ENCODE measurements at places on chromosomes 6 and 20.
A peak's percentile ranks its signal among the peaks of the same experiment; 100 is the strongest.

- ATAC-seq: no peak
These were observed 24.0 kb downstream of the HBS1L start for GRCh38 chr6:135030532-135031178.

GRCh38 chr6:42368181-42368580 is 83.5 kb downstream of the TRERF1 start:
- no peak for ATAC-seq

GRCh38 chr20:8250539-8251200 is 118.6 kb downstream of the PLCB1 start:
- no peak for ATAC-seq

- ATAC-seq: no peak
These were observed 40.3 kb upstream of the XRN2 start for GRCh38 chr20:21262812-21263211.

- no peak for ATAC-seq
These were observed 64.0 kb upstream of the TFB1M start for GRCh38 chr6:155378276-155378675.

DNA sequence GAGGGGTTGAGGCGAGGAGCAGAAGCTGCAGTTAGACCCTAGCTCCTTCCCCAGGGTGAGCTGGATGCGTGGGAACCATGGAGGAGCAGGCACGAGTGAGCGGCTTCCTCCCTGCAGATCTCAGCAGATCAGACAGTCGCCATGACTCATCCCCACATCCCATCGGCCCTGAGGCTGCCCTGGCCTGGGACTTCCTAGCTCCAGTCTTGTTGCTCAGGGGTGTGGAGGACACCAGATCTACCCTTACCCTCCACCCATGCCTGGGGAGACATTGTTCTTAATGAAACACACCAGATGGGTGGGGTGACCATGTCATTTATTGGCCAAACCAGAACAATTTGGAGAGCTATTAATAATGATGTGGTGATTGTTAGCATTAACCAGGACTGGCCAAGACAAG is 36.3 kb upstream of the TGM2 start:
- ATAC-seq: peak; percentile 50

GRCh38 chr6:158121335-158121734 is 46.7 kb downstream of the SERAC1 start:
- ATAC-seq: no peak

- ATAC-seq: no peak
These were observed 198.7 kb upstream of the CEP162 start for GRCh38 chr6:84425971-84426705.

DNA sequence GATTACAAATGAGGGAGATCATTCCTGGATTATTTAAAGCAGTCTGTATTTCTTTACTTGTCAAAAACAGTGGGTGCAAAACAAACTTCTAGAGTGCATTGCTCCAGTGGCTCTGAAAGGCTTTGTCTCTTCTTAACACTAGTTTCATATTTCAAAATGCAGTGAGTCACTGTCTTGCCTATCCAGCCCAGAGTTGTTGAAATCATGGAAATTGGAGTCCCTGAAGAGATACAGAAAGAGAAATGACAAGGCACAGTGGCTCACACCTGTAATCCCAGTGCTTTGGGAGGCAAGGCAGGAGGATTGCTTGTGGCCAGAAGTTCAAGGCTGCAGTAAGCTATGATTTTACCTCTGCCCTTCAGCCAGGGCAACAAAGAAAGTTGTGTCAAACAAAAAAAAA is 11.3 kb downstream of the SLC2A12 start:
- peak; percentile 94 for ATAC-seq

DNA sequence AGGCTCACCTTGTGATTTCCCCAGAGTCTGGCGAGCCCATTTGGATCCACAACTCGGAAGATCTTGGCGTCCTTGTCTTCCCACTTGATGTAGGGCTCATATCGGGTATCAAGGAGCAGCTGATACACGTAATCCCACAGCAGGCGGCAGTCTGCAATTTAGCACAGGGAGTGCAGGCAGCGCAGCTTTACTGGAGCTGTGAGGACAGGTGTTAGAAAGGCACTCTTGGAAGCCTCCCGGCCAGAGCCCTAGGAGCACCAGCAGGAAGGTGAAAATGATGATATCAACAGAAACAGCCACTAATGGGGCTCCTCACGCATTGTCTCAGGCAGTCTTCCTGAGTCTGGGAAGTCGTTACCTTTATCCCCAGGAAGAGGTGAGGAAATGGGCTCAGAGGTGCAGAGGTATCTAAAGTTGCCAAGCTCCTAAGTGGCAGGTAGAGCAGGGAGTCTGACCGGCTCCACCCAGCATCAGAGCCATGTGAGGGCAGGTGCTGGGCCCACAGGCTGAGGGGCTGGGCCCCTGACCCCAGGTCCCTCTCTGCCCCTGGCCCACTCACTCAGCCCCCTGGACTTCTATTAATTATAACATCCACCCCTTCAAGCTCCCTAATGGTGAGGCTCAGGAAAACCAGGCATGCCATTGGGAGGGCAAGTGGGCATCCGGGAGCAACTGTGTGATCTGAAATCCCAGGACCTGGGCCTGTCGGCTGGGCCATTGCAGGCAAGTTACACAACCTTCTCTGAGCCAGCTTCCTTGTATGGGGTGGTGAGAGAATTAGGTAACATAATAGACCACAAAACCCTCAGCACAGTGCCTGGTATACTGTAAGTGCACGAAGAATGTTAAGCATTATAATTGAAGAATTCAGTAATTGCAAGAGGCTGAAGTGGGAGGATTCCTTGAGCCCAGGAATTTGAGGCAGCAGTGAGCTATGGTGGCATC is 18.3 kb downstream of the ETV7 start:
- peak; percentile 41 for ATAC-seq

DNA sequence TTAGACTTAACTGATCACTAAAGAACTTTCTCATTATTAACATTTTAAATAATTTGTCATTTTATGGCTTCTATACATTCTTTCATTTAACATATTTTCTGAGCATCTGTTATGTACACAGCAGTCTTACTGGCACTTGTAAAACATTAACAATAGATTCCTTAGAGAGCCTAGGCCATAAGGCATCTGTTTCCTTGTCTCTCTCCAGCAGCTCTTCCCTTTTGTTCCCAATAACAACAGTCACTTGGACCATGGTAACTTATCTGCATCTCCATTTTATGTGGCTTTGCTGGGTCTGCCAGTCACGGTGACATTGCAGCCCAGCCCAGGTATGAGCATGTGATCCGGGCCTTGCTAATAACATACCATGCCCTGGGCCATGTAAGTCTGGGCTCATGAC is 11.7 kb upstream of the TASP1 start:
- no peak for ATAC-seq

GRCh38 chr6:75931011-75931680 is 141.3 kb downstream of the IMPG1 start:
- ATAC-seq: no peak

DNA sequence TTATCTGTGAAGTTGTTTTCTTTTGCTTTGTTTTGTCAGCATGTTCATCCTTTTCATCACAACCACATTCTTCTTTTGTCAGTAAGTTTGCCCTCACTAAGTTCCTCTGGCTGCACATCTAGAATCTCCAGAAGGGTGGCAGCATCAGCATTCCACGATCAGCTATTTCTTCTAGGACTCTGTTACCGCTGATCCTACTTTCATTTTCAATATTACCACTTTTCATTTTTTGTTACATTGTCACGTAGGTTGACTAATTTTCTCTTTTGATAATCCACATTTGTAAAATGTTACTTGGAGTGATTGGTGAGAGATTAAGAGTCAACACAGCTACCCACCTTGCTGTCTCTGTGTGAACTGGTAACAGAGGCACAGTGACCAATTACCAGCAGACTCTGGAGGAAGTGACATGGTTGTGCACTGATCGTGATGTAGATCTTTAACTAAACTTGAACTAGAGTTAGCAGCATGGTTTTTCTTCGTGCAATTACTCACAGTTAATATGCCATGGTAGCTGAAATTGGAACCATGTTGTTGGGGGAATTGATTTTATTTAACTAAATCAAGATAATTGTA is 307.9 kb upstream of the SLC35B3 start:
- ATAC-seq: peak; percentile 37

- ATAC-seq: no peak
These were observed 93.6 kb downstream of the STXBP5 start for GRCh38 chr6:147297663-147298316.

DNA sequence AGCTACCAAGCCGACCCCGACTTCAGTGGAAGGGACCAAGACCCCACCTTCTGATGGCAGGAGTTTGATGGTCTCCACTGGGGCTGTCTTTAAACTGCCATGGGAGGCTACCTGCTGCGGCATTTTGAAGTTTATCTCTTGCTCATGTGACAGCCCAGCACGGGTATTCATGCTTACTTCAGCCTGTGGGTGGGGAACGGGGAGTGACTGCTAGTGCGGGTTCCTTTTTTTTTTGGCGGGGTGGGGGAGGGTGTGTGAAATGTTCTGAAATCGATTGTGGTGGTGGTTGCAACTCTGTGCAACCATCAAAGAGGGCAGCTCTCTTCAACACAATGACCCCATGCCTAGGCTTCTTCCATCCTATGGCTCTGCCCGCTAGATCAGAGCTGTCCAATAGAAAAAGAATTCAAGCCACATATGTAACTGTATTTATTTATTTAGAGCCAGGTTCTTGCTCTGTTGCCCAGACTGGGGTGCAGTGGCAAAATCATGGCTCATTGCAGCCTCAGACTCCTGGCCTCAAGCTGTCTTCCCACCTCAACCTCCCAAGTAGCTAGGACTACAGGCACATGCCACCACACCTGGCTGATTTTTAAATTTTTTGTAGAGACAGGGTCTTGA is 53.7 kb downstream of the PPP1R16B start:
- ATAC-seq: no peak

DNA sequence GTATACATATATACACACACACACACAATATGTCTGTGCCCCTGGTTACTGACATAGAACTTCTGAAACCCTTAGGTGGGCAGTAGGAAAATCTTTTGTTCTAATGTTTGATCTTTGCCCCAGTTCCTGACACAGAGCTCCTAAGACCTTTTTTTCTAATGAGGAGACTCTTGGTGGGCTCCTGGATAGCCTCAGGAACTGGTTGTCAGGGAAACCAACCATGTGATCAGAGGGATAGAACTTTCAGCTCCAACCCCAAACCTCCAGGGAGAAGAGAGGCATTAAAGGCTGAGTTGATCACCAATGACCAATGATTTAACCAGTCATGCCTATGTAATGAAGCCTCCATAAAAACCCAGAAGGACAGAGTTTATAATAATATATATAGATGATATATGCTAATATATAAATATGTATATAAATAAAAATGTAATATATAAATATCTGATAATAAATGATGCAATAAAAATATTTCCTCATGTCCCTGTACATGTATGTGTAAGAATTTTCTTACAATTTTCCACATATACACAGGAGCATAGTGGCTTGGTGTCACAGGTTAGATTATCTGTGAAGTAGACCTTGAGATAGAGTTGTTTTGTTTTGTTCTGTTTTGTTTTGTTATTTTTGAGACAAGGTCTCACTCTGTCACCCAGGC is 93.3 kb downstream of the GPX5 start:
- no peak for ATAC-seq

- no peak for ATAC-seq
These were observed 96.9 kb upstream of the BTBD3 start for GRCh38 chr20:11820838-11821237.
